Fibroblast of skin of right quadriceps (primary cell): ENCODE measurements at places on chromosomes 11 and 22.

DNA sequence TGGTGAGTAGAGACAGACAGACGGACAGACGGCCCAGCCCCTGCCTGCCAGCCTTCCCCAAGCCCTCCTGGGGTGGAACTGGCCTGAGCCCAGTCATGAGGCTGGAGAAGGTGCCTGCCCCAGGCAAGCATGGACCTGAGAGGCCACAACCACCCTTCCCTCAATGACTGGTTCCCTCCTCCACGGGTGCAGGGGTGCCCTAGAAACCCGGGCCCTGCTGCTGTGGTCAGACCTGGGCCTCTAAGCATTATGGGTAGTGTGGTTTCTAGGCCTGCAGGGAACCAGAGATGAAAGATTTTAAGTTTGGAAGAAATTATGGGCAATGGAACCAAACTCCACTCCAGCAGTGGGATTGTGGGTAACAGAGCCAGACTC lies 13.5 kb downstream of the RHBDD3 start:
- no peak for DNase-seq

- peak; percentile 53 for DNase-seq
Observed at GRCh38 chr22:26708256-26709009, 51.0 kb downstream of the MIAT start.

DNA sequence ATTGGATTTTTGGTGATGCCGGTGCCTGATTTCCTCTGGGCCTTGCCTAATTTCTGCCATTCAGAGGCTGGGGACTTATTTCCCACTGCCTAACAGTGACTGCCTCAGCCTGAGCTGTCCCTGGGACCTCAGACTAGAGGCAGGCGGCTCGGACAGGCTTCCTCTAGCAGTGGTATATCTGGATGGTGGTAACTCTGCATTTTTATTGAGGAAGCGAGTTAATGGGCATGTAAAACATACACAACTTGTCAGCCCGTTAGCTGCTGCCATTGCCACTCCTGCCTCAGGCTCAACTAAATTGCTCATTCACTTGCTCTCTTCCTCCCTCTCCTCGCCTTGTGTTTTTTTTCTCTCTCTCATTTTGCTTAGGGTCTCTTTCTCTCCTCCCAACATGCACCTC lies 561.6 kb downstream of the BUD13 start:
- no peak for DNase-seq

- no peak for DNase-seq
Observed at GRCh38 chr22:29226351-29226981, 20.8 kb downstream of the EMID1 start.

GRCh38 chr11:6438979-6439571 lies 1.7 kb downstream of the HPX start:
- peak; percentile 33 for DNase-seq

DNA sequence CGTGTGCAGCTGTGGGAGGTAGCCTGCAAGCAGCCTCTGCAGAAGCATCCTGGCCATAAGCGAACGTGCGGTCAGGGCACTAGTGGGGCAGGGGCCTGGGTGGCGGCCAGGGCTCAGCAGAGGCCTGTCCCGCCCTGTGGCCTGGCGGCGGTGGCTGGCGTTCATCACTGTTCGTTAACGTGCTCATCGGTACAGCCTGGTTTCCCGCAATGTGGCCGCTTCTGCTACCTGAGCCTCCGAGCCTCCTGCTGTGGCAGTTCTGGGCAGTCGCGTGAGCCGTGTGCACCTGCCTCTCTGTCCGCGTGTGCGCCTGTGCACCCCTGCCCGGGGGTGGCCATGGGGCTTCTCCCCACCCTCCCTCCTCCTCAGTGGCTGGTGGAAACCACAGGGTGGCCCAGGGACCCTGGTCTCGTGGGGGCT lies 117.9 kb downstream of the KCNQ1OT1 start:
- DNase-seq = no peak

- no peak for DNase-seq
Observed at GRCh38 chr11:105986554-105986953, 35.5 kb downstream of the MSANTD4 start.

- no peak for DNase-seq
Observed at GRCh38 chr22:49701380-49702067, 126.1 kb downstream of the BRD1 start.

- no peak for DNase-seq
Observed at GRCh38 chr11:127056338-127056971, 55.9 kb upstream of the KIRREL3 start.

DNA sequence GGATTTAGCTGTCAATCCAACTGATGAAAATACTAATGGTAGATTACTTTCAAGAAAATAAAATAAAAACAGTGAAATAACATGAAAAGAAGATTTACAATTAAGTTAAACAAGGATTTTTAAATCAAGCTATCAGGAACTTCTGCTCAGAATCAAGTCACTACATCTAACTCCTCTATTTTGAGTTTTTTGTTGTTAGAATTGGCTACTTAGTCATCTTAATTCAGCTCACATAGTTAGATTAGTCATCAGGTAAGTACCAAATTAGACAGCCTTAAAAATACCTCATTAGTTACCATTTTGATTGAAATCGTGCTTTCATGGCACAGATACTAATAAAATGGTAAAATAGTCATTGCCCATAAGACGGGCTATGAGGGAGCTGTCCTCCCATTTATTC lies 35.8 kb downstream of the BTG4 start:
- peak; percentile 31 for DNase-seq

DNA sequence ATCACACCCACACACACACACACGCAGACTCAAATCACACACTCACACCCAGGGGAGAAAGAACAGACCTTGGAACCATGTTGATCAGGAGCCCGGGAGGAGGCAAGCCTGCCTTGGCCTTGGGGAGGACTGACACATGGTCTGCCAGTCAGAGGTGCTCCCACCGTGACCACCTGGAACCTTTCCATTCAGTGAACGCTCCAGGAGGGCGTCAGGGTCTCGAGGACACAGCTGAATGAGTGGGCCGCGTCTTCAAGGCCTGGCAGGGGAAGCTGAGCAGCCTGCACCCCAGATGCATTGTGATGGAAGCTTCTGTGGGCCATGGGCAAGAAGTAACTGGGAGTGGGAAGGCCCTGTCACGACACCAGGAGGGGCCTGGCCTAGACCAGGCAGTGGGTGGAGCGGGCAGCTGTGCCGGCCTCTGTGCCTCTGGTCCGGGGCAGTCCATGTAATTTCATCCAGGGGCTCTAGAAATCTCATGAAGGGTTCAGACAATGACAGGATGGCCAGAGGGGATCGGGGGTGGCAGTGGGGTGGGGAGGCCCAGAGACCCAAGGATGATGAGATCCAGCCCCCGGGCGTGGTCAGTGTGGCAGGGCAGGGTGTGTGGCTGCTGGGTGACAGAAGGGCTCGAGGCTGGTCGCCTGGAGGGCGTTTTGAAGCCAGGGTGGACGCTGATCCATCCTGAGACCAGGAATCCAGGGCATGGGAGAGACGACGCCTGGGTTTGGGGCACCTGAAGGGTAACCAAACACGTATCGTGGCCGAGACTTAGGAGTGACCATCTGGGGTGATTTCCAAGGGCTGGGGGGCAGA lies 53.7 kb downstream of the IGF2 start:
- DNase-seq = no peak

GRCh38 chr11:76151556-76152085 lies 54.7 kb downstream of the WNT11 start:
- no peak for DNase-seq

GRCh38 chr11:93020248-93021046 lies 51.0 kb downstream of the MTNR1B start:
- DNase-seq = peak; percentile 43

- peak; percentile 15 for DNase-seq
Observed at GRCh38 chr11:60970369-60970774, 1.1 kb upstream of the CD6 start.

DNA sequence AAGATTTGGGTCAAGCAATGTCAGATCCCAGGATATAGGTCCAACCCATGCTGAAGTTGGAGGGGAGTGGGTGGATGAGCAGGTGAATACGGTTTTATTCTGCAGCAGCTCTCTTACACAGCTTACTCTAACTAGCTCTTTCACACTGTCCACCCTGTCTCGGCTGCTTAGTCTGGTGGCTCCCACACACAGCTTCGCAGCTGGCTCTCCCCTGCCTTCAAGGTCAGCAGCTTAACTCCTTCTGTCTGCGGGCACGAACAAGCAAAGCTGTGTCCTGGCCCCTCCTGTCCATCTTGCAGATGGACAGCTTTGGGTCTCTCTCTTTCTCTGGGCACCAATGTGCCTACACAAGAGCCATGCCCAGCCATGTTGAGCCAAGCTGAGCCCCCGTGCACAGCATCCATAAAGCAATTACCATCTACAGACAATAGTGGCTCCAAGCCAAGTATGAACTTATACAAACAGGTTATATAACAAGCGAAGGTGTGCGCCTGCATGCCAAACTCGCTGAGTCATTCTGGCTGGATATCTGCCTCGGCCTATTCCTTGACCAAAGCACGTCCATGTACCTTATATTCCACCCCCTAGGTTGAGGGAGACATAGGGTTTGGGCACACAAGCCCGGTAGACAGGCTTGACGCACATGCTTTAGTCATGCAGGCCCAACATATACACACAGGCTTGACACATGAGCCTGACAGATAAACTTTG lies 1307.8 kb upstream of the RAG2 start:
- DNase-seq = no peak

- peak; percentile 18 for DNase-seq
Observed at GRCh38 chr22:43275545-43276317, 67.4 kb downstream of the SCUBE1 start.

DNA sequence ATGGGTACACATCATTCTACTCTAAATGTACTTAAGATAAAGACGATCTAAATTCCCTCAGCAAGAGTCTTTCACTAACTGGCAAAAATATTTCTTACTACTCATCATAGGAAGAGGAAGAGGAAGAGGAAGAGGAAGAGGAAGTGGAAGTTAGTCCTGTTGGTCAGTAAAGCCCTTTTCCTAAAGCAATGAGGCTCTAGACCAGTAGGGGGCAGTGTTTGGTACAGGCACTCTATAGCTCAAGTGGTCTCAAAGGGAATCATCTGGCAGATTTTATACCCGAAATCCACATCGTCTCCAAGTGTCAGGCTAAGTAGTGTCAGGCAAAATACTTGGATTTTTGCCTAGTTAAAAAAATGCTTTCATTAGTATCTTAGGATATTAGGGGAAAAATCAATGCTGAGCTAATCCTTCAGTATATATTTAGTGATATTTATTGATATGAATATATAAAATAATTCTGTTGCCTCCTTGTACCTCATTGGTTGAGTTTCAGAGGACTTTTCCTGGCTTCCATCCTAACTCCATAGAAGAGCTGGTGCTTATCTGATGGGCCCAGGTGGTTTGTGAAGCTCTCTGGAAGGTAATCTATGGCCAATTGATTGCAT lies 7.7 kb downstream of the BLID start:
- no peak for DNase-seq

GRCh38 chr11:16240687-16241086 lies 115.7 kb downstream of the SOX6 start:
- no peak for DNase-seq

DNA sequence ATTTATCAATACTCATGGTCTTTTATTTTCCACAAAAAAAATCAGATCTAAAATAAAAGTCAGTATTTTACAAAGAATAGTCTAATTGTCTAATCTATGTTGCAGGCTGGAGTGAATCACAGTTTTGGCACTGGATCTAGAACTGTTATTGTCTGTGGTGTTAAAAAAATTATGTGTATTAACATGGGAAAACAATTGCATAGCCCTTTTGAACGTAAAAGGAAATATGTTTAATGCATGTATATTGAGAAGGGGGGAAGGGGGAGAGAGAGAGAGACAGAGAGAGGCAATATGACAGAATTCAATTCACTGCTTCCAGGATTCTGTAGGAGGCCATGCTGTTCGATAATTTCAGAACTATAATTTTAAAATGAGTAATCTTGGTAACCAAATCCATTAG lies 324.9 kb upstream of the CCDC90B start:
- DNase-seq = no peak

- DNase-seq = no peak
Observed at GRCh38 chr11:76205252-76206076, 838 bp downstream of the WNT11 start.

DNA sequence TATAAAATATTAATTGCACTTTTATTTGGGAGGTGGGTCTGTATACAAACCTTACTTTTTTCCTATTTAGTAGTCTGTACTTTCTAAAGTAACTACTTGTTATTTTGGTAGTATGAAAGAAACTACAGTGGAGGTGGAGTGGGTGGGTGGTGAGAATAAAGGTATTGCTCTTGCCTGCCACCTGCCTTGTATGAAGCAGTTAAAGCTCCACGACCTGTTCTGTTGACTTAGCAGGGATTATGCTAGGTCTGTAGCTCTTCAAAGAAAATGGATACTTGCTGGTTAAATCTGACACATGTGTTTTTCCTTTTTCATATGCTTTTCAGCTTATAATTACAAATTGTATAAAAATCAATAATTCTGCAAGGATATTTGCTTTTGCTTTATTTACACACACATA lies 111.9 kb downstream of the EHF start:
- no peak for DNase-seq

GRCh38 chr11:28615542-28615941 lies 507.4 kb downstream of the METTL15 start:
- DNase-seq = no peak
